ENCODE measurements at places on chromosomes 11 and 22. TPM values are rescaled to one million over a fixed set of nuclear protein-coding genes. Genes with fewer than 3 reads are reported as not detected.

Gene SERPIND1
- not detected for total RNA-seq

Gene NEFH
- total RNA-seq, result 0.59 TPM

Gene ATG2A
- 14.9 TPM for total RNA-seq

Gene HIRA
- 34.2 TPM for total RNA-seq

Gene OR56A1
- under 0.01 TPM for total RNA-seq

Gene YPEL1
- total RNA-seq, result 0.37 TPM

Gene SCN2B
- total RNA-seq, result not detected

Measured in smooth muscle cell of the umbilical artery (primary cell).